ENCODE measurements at places on chromosomes 1 and 21.

DNA sequence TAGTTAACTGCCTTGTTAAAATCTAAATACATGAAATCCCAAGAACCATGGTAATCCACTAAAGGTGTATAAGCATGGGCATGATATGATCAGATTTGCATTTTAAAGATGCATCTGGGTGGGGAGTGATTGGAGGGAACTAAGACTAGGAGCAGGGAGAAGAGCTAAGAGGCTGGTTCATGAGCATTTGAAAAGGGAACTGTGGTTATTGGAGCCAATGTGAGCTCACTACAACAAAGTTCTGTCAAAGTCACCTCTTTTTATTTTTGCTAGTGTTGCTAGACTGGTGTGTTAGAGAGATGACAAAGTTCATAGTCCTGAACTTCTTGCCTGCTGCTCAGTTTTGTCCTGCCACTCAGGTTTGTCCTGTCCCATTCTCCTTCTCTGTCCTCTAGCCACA lies 67.1 kb upstream of the LRRC8D start:
- DNase-seq, result no peak

DNA sequence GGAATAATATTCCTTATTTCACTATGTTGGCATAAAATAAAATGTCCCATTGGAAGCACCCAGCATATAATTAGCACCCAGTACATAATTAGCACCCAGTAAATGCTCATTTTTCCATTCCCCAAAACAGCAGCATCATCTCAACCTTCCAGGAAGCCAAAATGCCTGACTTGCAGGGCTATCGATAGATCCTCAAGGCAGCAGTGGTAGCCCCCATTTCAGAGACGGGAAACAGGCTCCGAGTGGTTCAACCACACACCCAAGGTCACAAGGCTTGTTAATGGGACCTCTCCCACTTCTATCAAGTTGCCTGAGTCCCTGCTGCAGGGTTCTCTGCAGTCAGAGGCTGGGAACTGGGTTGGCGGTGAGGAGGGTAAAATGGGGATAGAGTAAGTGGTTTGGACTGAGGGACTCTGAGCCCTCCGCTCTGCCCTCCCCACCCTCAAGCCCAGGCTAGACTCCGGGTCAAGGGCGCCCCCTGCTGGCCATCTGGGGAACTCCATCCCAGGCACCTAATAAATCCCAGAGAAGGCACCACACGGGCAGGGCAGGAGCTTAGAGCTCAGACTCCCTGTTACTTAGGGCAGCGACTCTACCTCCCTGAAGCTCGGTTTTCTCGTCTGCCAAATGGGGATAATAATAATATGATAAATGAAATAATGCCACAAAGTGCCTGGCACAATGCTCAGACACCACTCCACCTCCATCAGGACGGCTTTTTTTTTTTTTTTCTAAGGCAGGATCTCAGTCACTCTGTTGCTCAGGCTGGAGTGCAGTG lies 21.9 kb upstream of the LAPTM5 start:
- peak; percentile 63 for DNase-seq

GRCh38 chr21:42062236-42063022 lies 8.7 kb upstream of the UMODL1 start:
- DNase-seq, result no peak

- DNase-seq, result no peak
Measured at GRCh38 chr21:35136106-35136505, 87.0 kb upstream of the RUNX1 start.

DNA sequence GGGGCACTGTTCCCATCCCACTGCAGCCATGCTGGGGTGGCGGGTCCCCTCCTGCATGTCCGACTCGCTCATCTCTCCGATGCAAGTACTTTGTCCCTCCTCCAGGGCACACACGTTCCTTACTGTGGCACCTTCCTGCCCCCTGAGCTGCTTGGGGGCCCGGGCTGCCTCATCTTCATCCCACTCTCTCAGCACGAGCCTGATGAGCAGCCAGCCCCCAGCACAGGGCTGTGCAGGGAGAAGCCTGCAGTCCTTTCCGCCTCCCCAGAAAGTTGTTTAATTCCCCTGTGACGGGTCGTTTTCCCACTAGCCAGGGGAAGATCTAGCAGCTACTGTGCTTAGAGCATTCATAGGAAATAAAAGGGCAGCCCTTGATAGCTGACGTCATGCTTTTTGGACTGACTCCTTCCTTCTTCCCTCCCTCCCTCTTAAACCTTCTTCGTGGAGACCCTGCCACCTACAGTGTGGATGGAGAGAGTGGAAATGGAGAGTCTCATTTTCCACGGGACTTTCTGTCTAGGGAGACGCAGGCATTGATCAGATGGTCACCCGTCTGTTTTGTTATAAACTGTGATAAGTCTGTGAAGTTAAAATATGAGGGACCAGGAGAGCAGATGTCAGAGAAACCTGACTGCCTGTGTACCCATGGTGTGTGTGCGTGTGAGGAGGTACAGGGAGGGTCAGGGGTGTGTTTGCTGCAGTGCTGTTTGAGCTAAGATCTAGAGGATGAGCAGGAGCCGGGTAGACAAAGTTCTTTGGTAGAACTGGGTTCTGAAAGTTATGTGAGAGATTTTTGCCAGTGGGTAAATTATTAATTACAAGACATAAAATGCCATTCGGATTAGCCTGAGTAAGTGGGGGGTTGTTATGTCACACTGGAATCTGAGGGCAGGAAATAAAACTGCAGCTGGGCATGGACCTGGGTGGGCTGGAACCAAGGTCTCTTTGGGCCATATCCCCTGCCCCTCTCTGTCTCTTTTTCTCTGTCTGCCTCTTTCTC lies 34.3 kb downstream of the GPR137B start:
- no peak for DNase-seq

- no peak for DNase-seq
Measured at GRCh38 chr1:205272536-205272935, 44.8 kb downstream of the TMCC2 start.

- peak; percentile 77 for DNase-seq
Measured at GRCh38 chr1:234722904-234723720, 113.1 kb upstream of the IRF2BP2 start.

- no peak for DNase-seq
Measured at GRCh38 chr1:243267914-243268653, 12.2 kb downstream of the SDCCAG8 start.

DNA sequence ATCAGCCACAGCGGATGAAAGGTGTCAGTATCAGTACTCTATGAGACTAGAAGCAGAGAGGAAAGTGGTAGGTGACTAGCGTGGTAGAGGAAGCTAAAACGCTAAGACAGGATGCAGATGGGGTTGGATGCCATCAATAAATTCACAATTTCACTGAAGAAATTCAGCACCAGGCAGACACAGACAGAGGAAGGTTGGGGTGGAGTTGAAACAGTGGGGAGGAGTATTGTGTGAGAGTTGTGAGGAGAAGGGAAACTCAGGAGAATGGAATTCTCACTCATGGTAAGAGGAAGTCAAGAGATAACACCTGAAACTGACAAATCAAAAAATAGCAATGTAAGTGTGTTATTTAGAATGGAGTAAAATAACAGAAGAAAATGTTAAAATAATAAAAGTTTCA lies 208.5 kb upstream of the DAB1 start:
- no peak for DNase-seq

DNA sequence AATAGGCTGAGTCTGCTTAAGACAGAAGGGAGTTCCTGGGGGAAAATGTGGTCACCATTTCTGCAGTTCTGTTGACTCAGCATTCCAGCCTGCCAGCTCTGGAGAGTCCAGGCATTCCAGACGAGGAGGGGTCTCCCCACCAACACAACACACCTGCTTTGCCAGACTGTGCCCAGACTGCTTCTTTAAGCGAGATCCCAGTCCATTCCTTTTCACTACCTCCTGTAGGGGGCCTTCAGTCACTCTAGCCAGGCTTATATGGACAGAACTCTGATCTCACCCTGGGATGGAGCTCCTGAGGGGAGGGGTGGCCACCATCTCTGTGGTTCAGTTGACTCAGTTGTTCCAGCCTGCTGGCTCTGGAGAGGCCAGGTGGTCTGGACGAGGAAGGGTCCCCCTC lies 48.5 kb downstream of the UBE2U start:
- DNase-seq, result no peak

DNA sequence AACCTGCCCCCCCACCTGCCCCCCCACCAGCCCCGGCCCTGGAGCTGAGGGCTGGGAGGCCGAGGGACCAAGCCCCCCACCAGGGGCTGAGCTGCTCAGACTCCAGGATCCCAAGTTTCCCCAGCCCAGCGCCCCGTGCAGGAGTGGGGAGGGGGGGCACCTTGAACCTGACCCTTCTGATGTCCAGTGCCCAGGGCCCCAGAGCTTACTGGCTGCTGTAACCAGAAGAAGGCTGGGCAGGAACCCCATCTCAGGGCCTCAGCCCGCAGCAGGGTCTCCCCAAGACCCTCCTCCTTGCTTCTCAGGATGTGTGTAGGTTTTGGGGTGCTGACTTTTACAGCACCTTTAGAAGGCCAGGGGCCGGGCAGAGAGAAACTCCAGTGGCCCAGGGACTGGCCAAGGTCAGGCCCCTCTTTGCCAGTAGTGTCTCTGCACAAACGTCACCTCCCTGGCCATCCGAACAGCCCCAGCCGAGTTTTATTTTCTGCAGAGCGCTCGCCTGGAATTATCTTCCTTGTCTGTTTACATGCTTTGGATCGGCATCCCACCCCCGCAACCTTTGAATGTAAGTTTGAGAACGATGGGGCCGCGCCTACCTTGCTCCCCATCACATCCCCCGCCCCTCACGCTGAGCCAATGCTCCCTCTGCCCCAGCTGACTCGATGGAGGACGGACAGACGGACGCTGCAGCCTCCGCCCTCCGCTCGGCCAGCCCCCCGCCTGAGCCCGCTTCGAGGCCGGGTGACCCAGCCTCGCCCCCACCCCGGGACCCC lies 70.1 kb upstream of the CASZ1 start:
- DNase-seq, result no peak

DNA sequence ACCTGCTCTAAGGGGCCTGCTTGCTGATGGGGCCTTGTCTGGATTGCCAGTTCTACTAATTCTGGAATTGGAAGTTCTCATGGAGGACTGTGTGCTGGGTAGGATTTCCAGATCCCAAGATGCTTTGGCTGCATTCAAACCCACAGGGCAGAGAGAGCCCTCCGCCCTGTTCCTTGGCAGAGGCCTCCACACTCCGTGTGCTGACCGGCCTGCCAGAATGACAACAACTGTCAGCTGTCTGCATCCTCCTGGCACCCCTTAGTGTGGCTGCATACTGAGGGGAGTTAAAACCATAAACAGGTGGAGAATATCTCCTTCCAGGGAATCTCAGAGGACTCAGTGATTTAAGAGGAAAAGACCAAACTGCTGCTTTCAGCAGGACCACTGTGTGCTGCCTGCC lies 60.7 kb downstream of the ADARB1 start:
- no peak for DNase-seq

DNA sequence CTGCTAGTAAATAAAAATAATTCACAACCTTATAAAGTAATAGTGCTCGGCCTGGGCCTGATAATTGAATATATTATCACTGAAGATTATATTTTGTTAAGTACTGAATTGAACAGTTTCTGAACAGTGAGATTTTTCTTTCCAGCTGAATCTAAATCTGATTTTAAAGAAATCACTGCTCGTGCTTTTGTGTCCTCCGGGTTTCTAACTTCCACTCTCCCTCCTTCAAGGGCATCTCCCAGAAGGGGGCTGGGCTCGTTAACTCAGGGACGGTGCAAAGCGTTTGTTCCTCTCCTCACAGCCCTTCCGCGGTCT lies 823 bp upstream of the KIF1B start:
- no peak for DNase-seq

DNA sequence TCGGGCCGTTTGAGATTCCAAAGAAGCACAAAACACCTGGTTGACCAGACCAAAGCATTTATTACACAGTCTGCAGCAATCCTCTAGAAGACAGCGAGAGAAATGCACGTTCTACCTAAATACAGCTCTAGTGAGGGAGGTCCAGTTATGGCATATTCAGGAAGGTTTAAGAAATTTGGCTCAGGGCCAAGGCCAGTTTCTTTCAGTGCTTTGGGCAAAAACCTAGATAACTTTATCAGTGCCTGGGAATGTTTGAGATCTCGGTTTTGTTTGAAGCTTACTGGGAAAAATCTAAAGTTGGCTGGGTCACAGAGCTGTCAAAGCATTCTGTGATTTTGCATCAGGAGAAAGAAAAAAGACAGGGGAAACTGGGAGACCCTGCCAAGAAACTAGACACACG lies 514.0 kb upstream of the TMPRSS15 start:
- DNase-seq, result no peak

DNA sequence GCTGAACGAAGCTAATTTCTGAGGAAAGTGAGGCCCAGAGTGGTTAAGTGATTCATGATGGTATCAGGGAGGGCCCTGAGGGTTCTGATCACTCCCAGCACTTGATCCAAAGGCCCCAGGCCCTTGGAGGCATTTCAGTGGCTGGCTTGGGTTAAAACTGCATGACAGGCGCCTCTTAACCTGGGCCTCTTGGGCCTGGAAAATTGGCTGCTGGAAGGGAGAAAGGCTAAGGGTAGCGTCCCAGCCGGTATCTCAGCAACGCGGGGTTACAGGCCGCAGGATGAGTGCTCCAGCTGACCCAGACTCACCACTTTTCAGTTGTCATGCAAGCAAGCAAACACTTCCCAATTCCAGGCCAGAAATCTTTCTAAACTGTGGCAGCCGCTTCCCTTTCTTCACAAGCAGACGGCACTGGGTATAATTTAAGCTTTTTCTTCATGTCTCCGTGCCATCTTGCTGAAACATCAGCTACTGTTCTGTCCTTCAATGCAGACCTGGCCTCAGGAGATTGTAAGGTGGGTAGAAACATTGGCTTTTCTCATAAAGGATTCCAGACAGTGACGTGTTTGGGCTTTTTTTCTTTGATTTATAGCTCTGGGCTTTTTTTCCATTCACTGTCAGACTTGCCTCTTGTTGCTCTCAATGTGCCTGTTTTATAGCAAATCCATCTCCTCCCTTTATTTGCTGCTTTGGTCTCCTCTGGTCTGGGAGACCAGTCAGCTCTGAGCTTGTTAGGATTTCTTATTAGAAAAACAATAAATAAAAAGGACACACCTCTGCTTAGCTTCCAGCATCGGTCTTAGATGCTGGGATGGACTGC lies 229.1 kb downstream of the KCNJ6 start:
- DNase-seq, result no peak

DNA sequence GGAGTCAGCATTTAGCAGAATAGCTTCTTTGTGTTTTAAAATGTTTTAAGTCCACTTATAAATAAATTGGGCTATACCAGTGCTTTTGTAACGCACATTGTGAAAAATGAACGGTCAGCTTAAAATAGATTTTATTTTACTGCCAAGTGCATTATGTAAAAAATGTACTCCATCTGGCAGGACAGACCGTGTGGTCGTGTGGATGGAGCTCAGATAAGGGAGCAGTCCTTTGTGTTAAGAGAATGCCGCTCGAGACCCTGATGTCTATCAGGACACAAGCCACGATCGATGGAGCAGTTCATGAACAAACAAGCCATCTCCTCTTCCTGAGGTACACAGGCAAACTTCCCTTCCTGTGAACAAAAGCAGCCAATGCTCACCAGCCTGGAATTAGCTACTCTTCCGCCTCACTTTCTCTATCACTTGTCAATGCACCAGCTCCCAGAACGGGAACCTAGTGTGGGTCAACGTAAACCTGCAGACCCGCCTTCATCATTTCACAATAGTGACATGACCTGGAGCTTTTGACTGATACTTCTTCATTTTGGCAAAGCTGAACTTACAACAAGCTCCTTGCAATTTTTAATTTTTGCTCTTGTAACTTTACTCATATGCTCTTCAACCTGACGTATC lies 243.5 kb downstream of the TGFB2 start:
- no peak for DNase-seq
